Caudate nucleus (tissue), 63 donors: ENCODE measurements at places on chromosomes 11 and 22.

DNA sequence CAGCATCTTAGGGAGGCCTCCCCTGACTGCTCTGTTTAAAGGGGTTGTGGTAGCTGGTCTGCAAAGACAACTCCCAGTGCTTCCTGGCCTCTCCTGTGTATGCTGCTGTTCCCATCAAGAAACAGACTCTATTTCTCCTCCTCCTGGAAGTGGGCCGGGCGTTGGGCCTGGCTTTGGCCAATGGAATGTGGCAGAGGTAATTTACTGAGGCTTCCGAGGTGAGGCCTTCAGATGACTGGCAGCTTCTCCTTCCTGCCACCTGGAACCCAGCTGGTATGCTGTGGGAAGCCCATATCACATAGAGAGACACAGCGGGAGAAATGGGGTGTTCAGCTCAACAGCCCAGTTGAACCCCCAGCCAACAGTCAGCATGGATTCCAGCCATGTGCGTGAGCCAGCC is 25.1 kb upstream of the EIF3D start:
- DNase-seq = no peak

GRCh38 chr11:93196816-93197379 is 893 bp downstream of the SLC36A4 start:
- no peak for DNase-seq

- DNase-seq = no peak
These were observed 14.9 kb downstream of the CFAP300 start for GRCh38 chr11:102062106-102062505.

GRCh38 chr11:121338536-121338935 is 46.0 kb downstream of the SC5D start:
- DNase-seq = no peak

DNA sequence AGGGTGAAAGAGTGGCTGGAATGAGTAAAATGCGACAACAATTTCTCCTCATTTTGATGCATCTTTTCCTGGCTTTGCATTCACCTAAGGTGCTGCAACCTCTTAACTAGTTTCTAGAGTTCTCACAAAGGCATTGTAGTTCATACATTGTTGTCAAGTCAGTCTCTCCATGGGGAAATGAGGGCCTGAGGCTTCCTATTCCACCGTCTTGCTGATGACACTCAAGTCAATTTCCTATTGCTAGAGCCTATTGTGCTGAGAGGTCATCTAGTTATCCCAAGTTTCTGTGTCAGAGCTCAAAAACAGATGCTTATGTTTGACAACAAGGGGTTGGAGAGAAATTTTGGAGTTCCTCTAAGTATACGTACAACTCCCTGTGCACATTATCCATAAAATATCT is 11.6 kb upstream of the MS4A6A start:
- DNase-seq = no peak

DNA sequence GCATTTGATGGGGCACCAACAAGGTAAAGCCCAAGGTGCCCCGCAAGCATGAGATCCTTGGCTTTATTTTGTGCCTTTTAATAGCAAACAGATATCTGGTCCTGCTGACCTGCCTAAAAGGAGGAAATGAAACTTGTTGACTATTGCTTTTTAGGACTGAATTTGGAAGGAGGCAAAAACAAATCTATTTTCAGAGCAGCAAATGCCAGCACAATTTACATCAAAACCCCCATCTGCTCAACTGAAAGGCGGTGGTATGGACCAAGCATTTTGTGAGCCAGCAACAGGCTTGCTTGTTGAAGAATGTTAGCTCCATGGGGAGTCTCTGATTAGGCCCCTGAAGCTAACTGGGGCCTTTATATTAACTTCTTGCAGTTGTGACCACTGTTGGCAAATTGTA is 192.6 kb upstream of the E2F8 start:
- DNase-seq = no peak

- DNase-seq = no peak
These were observed 10.4 kb downstream of the NHERF4 start for GRCh38 chr11:119195680-119196079.

GRCh38 chr11:27701355-27702105 is 1.3 kb upstream of the BDNF start:
- no peak for DNase-seq

DNA sequence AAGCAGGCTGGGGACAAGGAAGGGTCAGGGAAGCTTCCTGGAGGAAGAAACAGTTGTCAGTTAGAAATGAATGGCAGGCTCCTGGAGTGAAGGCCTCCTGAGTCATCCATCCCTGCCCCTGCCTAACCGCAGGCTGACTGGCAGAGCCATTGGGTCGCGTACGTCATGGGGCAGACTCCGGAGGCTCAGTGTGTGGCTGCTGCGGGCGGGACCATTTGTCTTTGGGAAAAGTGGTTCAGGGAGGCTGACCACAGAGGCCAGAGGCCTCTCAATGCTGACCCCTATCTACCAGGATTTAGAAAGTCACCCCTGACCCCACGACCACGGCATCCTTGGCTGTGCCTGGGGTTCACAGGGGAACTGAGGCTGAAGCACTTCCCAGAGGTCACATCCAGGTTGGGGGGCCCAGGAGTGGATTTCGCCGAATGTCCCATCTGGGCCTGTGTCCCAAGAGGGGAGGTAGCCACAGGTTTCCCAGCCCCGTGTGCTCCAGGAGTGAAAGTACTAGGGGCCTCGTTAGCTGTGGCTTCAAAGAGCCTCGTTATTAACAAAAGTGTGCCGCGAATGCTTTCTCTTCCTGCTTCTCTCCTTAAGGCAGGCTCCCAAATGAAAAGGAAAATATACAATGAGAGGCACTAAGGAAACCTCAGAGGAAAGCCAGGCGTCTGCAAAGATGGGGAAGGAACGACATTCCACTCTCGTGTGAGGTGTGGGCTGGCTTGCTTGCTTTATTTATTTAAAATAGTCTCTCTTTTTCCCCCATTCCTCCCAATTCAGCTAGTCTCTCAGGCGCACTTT is 58.9 kb downstream of the FLRT1 start:
- no peak for DNase-seq

GRCh38 chr11:26335903-26336302 is 4.0 kb downstream of the ANO3 start:
- DNase-seq = no peak

- DNase-seq = no peak
These were observed 35.5 kb upstream of the ST14 start for GRCh38 chr11:130124096-130124495.

- DNase-seq = no peak
These were observed 15.1 kb upstream of the SLC3A2 start for GRCh38 chr11:62865635-62866034.

- DNase-seq = no peak
These were observed 35.1 kb downstream of the GRIA4 start for GRCh38 chr11:105644839-105645573.

- DNase-seq = no peak
These were observed 29.4 kb upstream of the UBASH3B start for GRCh38 chr11:122625976-122626665.

DNA sequence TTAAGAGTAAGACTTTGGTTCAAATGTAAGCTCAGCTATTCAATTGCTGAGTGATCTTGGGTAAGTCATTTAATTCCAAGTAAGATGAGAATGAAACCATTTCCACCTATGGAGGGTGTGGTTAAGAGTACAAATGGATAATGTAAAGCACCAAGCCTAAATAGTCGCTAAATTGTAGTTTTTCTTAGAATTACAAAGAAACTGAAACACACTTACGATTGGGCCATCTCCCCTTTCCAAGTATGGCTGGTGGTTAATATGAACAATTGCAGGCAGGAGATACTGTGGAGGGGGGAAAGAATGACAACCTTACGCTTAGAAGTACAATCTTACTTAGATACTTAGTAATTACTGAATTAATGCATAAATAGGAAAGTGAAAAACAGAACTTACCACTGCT is 8.2 kb downstream of the DDX17 start:
- DNase-seq = no peak

- DNase-seq = no peak
These were observed 26.7 kb downstream of the UPB1 start for GRCh38 chr22:24521791-24522245.

GRCh38 chr11:46336563-46337180 is 10.6 kb upstream of the DGKZ start:
- DNase-seq = no peak

DNA sequence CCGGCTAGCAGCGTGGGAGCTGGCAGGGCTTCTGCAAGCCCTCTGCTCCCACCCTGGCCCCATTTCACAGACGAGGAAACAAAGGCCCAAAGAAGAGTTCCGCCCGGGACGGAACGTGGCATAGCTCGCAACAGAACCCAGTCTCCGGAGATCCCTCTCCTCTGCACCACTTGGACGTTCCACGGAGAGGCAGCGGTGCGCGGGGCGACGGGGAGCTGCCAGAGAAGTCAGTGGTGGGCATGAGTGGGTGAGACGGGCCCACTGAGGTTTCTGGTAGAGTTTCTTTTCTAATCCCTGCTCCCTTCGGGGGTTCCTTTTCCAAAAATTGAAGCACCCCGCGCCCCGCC is 554 bp upstream of the NECTIN1 start:
- DNase-seq = no peak

DNA sequence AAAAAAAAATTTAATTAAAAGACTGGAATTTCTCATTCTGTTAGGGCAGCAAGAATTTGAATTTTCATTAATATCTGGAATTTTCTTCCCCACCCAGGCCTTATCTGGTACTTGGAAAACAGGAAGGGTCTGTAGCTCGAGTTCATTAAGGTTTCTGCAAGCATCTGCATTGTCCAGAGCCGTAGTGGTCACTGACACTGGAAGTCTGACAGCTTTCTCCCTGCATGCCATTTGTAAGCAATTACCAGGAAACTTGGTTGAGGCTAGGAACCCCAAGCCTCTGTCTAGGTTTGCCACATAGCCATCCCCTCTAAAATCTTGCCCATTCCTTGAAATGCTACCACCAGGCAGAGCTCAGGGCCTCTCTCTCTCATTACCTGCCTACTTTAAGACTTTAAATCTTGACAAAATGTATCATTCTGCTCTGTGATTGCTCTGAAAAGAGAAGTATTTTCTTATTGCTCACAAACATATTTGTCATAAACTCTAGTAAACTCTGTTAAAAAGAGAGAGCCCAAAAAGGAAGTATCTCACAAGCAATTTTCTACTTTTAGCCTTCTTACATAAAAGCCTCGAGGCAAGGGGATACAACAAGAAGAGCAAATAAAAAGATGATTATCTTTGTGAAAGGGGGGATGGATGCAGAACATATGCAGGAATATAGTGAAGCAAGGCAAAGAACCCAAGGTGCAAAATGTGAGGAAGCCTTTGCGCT is 5.5 kb upstream of the PGM2L1 start:
- DNase-seq = no peak

- DNase-seq = no peak
These were observed 35.4 kb downstream of the CDKN1C start for GRCh38 chr11:2849994-2850770.

- DNase-seq = no peak
These were observed 11.6 kb downstream of the UCP3 start for GRCh38 chr11:73997120-73997770.

DNA sequence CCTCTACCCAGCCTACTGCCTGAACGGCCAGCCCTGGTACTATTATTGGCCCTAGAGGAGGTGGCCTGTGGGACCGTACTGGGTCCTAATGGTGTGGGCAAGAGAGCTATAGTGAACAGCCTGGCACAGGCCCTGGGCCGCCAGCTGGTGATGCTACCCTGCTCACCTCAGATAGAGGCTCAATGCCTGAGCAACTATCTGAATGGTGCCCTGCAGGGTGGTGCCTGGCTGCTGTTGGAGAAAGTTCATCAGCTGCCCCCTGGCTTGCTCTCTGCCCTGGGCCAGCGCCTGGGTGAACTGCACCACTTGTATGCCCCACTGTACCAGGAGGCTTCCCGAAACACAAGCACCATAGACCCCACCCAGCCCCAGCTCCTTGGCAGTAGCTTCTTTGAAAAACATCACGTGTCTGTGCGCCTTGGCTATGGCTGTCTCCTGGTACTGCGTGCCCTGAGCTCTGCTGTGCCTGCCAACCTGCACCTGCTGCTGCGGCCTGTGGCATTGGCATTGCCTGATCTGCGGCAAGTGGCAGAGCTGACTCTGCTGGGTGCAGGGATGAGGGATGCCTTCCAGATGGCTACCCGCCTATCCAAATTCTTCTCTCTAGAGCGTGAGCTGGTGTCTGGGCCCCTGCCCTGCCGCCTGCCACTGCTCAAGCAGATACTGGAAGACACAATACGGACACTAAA is 49.0 kb downstream of the DNHD1 start:
- DNase-seq = no peak

DNA sequence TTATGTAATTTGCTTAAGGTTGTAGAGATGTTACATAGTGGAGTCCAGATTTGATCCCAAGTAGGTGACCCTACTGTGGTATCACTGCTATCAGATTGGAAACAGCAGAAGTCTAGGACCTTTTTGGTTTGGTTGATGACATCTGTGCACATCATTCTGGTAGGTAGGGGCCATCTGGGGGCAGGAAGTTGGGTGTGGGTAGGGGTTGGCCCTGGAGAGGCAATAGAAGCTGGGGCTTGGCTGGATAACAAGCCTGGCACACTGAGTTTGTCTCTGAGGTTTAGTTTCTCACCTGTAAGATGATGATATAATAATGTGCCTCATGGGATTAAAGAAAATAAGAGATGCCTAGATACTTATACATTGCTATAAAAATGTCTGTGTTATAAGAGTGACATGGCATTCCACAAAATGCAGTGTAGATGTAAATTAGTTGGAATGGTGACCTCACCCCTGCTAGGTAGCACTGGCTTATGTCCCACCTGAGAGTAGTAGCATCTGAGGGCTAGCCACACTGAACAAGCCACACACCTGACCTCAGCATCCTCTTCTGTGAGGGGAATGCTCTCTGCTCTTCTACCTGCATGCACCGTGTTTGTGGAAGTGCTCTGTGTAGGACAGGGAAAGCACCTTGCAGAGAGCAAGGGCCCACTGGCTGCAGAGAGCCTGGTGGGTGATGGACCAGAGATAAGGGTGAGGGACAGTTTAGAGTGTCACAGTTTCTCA is 36.9 kb downstream of the PTPRJ start:
- DNase-seq = no peak

GRCh38 chr22:32776802-32777201 is 24.7 kb upstream of the TIMP3 start:
- no peak for DNase-seq

- no peak for DNase-seq
These were observed 18.4 kb upstream of the SMPD1 start for GRCh38 chr11:6371825-6372224.

- DNase-seq = no peak
These were observed 15.6 kb downstream of the POU2F3 start for GRCh38 chr11:120255519-120255866.

DNA sequence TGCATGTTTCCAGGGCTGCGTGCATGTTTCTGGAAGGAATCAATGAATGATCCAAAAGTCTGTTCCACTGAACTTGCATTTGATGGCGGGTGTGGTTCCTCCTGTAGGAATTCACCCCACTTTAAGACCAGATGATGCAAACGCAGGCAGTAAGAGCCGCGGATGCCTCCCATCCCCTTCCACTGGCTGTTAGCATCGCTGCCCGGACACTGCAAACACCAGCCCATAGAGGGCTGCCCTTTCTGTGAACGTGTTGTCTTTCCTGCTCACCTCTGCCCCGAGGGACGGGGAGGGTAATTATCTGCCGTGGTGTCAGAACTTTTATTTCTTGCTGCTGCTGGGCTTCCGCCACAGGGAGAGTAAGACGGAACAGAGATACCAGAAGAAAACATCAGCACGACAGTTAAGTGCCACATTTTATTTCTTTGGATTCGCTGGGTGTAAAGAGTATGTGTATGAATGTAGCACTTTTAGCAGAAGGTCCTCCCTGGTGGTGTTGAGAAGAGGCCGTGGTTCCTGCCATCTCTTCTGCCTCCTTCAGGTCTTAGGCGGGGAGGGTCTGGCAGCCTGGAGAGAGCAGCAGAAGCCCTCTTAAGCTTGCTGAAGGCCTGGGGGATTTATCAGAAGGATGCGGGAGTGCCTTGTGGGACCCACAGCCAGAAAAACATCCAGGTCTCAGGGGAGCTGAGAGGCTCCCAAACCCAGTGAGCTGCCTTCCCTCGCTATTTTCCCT is 53.2 kb upstream of the NECTIN1 start:
- DNase-seq = no peak
